ENCODE measurements at places on chromosomes 4 and X.
A peak's percentile ranks its signal among the peaks of the same experiment; 100 is the strongest.

GRCh38 chrX:69424161-69424560 lies 80.0 kb upstream of the NALF2 start:
- no peak for DNase-seq

GRCh38 chrX:155514225-155514624 lies 55.8 kb upstream of the F8A3 start:
- DNase-seq: no peak

- peak; percentile 35 for DNase-seq
These were observed 721 bp upstream of the MAOA start for GRCh38 chrX:43655151-43656004.

GRCh38 chr4:183078634-183079033 lies 20.4 kb upstream of the WWC2 start:
- no peak for DNase-seq

- no peak for DNase-seq
These were observed 37.3 kb downstream of the SLIT2 start for GRCh38 chr4:20288846-20289512.

GRCh38 chr4:119626420-119626819 lies 2.2 kb downstream of the PDE5A start:
- no peak for DNase-seq

- DNase-seq: no peak
These were observed 1060.2 kb downstream of the TECRL start for GRCh38 chr4:63348735-63349673.

DNA sequence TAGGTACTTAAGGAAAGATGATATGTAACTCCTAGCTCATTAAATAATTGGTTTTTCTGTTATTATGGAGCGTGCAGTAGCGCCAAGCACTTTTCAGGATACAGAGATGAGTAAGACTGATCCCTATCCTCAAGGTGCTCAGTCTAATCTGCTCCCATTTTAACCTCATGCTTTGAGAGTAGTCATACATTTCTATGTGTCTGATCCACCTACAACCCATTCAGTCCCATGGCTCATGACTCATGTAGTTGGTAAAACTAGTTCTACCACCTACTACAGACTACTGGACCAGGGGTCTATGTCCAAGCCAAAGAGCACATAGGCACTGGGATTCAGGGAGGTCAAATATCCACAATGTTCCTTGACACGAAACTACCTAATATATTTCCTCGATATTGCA lies 60.8 kb downstream of the TMEM154 start:
- DNase-seq: no peak

DNA sequence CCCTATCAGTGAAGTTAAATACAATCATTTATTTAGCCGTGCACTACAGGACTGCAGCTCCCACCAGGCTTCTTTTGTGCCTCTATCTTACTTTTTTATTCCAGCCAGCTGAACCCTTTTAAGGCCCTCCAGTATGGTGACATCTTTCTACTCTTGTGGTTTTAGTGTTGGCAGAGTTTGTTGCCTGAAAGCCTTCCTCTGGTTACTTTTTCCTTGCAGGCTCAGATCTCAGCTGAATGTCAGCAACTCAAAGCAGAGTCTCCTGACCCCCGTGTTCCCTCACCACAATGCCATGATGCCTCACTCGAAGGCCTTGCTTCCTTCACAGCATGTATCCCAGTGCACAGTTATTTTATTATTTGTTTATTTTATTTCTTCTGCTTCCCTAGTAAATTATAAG lies 818.9 kb upstream of the LCORL start:
- no peak for DNase-seq

DNA sequence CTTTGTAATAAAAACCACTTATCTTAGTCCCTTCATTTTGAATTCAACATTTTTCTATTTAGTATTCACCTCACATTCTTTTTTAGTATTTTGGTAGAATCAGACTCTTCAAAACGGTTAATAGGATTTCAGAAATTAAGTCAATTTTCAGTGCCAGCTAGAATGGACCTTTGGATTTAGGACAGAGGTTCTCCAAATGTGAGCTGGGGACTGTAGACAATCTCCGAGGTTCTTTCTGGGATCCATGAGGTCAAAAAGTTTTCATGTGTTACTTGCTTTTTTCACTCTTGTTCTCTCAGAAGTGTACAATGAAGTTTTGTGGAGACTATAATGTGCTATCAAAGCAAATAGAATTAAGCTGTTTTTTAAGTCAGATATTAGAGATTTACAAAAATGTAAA lies 2.3 kb upstream of the UGDH start:
- DNase-seq: no peak

DNA sequence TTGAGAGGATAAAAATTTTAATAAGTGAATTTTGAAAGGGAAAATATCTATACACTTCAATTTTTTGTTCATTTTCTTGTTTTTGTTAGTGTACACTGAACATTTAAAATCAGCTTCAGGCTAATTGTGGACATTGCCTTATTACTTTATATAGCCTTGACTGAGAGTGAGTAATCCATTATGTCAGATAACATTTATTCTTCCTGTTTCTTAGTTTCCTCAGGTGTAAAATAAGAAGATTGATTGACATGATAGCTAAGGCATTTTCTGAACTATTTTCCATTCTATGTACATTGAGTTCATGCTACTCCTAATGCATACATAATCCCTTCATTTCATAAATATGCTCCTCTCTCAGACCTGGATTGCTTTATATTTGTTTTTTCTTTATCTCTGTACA lies 607.3 kb upstream of the AADAT start:
- DNase-seq: no peak

DNA sequence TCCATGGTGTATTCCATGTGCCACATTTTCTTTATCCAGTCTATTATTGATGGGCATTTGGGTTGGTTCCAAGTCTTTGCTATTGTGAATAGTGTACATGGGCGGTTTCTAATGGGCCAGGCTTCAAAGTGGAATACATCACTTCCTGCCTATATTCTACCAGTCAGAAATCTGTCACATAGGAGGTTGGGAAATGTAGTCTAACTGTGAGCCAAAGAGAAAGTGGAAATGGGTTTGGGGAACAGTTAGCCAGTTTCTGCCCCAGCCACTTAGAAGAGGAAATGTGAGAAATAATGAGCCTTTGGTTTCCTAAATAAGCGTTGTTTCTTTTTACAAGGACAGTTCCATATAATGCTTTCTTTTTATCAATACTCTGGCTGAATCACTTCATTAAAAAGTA lies 85.1 kb upstream of the AP1S2 start:
- DNase-seq: no peak

DNA sequence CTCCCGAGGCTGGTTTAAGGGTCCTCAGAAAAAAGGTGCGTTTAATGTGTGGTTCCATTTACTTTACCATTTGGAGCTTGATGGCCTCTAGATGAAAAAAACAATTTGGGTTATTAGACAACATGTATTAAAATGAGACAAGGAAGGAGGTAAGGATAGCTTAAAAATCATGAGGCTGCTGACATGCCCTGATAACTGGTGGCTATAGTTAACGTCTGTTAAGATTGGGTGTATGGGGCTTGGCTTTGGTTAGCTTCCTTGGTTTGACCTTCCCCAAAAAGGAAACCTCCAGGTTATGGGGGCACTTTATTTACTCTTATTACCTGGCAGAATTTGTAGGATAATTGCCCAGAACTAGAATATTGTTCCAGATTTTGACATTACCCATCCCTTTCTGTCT lies 51.5 kb downstream of the HMGB2 start:
- no peak for DNase-seq

DNA sequence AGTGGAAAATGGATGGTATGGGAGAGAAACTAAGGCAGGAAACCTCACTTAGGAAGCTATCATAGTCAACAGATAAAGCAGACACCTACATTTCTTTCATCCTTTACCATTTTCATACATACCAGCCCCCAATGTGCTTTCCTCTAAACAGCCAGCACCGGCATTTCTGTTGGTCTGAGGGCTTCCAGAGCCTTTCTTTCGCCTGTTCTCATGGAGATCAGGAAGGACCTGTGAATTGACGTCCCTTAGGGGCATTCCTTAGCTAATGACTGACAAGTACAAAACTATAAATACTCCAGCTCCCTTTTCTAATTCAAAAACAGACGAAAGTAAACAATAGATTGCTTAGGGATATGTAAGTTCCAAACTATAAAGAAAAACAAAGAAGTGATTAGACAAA lies 215.5 kb upstream of the CNKSR2 start:
- DNase-seq: no peak

GRCh38 chr4:8135666-8136065 lies 22.9 kb downstream of the ABLIM2 start:
- no peak for DNase-seq

DNA sequence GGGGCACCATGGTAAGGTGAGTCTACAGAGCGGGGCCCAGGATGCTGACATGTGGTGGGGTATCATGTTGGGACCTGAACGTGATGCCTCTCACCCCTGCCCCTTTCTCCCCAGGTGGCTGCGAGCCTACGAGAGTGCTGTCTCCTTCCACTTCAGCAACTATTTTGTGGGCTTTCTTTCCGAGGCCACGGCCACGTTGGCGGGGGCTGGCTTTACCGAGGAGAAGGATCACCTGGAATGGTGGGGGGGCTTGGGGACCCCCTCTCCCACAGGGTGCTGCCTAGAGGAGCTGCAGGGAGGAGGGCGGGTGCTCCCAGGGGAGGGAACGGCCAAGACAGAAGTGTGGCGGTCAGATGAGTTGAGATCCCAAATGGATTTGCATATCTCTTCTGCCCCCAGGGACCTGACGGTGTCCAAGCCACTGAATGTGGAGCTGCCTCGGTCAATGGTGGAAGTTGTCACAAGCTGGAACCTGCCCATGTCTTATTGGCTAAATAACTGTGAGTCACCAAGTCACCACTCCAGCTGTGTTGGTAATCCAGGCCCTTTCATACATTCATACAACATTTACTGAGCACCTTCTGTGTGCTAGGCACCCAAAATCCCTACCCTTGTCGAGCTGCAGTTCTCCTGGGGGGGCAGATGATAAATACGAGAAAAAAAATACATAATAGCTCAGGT lies 5.5 kb downstream of the PORCN start:
- DNase-seq: no peak
